SJCRH30 (cell line): ENCODE measurements at places on chromosomes 4 and X. TPM values are rescaled to one million over a fixed set of nuclear protein-coding genes. Genes with fewer than 3 reads are reported as not detected.
A peak's percentile ranks its signal among the peaks of the same experiment; 100 is the strongest.

GRCh38 chr4:124519196-124519595, 193.3 kb downstream of the ANKRD50 start:
- no peaks in the 10 kb centered on the region for H3K36me3 ChIP-seq
- no peak overlapping the region for H3K27ac ChIP-seq
- no peak overlapping the region for H3K4me3 ChIP-seq
- H3K27me3 ChIP-seq, result 0 out of 2 replicates have a peak, but pooled peaks cover 2% of the 10 kb centered on the region
- no peak for DNase-seq

DNA sequence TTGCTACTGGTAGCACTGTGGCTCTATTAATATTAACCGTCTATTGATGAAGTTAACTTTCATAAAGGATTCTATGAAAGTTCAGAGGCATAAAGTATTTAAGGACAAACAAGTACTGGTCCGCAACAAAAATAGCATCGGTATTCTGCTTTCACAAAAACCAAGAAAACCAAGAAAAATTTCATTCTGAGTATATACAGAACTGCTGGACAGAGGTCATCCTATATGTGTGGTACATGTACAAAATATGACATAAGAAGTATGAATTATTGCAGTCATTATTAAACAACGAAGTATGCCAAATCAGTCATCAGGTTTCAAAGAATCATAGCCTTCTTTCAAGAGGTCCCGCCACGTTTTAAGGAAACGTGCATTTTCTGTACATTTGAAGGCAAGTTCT, 2.4 kb downstream of the C4orf46 start:
- no peaks in the 10 kb centered on the region for H3K27me3 ChIP-seq
- no peak overlapping the region for H3K27ac ChIP-seq
- no peaks in the 10 kb centered on the region for H3K4me1 ChIP-seq
- H3K4me3 ChIP-seq, result no peak overlapping the region
- peaks cover 7% of the 10 kb centered on the region for H3K36me3 ChIP-seq

DNA sequence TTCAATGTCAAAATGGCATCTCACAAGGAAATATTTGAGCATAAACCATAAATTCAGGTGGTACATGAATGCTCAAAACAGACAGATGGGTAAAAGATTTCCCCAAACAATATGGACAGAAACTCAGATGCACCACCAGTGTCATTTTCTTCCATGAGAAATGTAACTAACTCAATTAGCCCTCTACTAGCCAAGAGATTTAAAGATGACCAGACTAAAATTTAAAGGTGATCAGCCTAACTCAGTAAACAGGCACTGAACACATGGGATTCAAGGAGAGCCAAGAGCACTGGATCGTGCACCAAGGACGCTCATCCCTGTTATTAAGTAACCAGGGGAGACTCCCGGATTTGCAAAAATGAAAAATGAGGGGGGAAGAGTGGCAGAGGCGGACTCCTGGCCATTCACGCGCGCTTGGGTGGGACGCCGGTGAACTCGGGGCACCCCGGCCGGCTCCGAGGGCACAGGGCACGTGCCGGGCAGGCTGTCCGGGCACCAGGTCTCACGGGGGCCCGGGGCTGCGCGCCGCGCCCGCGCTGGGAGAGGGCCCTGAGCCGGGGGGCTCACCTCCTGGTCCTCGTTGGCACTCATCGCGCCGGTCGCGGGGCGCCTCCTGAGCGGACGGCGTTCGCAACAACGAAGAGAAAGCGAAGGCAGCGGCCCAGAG, 490 bp downstream of the RWDD4 start:
- H3K27me3 ChIP-seq, result no peaks in the 10 kb centered on the region
- peak overlapping the region; percentile 78 for H3K27ac ChIP-seq
- peak; percentile 5 for DNase-seq
- peak overlapping the region; percentile 96 for H3K4me3 ChIP-seq

DNA sequence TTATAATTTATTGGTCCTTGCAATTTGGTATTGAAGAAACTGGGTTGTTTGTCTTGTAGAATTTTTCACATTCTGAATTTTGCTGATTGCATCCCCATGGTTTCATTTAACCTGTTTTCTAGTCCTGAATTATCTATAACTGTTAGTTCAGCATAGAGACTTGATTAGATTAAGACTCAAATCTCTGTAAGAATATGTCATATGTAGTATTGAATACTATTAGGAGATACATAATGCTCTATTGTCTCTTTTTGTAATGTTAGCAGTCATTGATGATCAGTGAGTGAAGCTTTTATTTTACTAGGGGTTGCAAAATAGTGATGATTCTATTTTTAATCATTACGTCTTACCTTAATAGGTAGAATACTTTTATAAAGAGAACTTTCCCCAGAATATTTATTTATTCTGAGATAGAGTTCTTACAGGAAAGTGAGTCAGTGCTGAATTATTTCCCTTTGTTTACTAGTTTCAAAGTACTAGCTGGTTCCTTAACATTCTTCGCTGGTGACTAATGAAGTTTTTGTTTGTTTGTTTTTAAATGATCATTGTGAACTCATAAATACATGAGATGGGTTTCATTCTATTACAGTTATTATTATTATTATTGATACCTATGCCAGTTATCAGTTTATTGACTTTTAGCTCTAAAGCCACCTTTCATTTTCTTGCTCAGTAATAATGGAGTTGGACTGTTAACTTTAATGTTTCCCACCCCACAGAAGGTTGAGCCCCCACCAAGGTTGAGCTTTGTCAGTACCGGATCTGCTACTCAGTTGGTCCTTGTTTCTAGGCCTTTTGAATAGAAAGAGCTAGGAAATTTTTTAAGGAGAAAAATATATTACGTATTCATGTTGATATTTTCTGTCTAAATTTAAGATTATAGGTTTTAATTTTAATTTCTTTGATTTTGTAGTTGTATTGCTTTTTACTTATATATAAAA, 102.3 kb downstream of the LARP1B start:
- no peaks in the 10 kb centered on the region for H3K4me1 ChIP-seq
- no peaks in the 10 kb centered on the region for H3K36me3 ChIP-seq
- H3K27ac ChIP-seq, result no peak overlapping the region

DNA sequence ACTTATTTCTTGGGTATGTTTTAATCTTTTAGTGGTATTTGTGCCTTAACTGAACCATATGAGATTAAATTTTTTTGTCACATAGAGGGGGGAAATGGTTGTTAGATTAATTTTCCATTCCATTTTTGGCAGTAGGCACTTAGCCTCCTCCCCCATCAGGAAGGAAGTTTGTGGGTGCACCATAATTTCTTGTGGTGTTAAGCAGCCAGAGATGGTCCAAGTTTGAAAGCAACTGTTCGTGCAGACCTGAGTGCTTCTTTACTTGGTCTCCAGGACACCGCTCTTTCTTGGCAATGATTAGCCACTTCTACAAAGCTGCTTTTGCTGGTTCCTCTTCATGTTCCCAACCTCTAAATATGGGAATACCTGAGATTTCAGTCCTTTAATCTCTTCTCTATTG, 92.7 kb upstream of the RPL34 start:
- peaks cover 22% of the 10 kb centered on the region for H3K4me1 ChIP-seq
- DNase-seq, result no peak
- H3K27ac ChIP-seq, result no peak overlapping the region
- H3K27me3 ChIP-seq, result no peaks in the 10 kb centered on the region
- H3K4me3 ChIP-seq, result no peak overlapping the region
- no peaks in the 10 kb centered on the region for H3K36me3 ChIP-seq

DNA sequence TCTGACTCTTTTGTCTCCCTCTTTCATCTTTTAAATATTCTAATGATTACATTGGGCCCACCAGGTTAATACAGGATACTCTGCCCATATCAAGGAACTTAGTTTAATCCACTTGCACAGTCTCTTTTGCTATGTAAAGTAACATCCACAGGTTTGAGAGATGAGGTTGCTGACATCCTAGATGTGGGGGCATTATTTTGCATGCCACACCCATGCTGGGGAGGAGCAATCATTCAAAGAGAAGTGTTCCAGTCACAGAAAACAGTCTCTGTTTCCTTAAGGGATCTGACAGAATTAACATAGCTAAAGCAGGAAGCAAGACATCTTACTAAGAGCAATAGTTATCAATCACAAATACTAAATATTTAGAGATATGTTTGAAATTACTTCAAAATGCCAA, 11.5 kb upstream of the TRAM1L1 start:
- no peaks in the 10 kb centered on the region for H3K36me3 ChIP-seq
- no peak overlapping the region for H3K4me3 ChIP-seq
- no peak for DNase-seq

Gene PCDH10
- total RNA-seq, result 0.51 and 0.63 TPM in 2 replicates

DNA sequence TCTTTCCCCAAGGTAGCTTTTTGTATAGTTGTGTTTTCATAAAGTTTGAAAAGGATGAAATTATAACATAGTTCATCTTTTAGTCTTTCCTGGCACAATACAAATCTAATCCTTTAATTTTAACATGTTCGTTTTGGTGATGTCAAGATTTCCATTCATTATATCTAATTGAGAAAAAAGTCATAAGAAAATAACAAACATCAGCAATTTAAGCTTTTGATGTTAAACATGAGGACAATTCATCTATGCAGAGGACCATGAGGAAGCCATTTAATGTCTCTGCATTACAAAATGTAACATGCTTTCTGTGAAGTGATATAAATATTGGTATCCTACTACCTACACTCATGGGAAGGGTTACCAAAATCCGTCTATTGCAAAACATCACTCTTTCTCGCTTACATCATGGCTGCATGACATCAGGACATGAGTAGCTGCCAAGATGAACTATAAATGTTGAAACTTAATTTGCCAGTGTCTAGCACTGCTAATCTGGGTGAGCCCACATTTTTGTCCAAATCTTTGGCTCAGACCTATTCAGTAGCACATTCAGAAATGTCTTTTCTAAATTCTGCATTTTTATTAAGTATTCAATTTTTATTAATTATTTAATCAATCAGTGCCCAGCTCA, 9.5 kb downstream of the EPGN start:
- H3K36me3 ChIP-seq, result no peaks in the 10 kb centered on the region
- H3K27me3 ChIP-seq, result no peaks in the 10 kb centered on the region
- no peak overlapping the region for H3K27ac ChIP-seq

DNA sequence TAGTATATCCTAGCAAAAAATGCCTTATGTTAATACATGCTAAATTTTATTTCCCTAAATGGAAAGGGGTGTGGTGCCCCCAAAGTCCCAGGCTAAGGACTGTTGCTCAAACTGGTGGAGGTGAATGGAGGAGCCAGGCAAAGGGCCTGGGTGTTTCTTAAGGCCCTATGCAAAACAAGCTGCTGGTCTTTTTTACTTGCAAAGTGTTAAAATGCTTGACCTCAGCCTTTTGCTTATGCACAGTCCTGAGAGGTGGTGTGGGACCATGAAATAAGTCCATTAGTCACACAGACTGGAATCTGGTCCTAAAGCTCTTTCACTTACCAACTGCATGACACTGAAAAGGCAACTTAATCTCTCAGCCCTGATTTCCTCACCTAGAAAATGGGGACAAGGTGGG, 223.5 kb upstream of the MBNL3 start:
- no peaks in the 10 kb centered on the region for H3K27me3 ChIP-seq
- H3K27ac ChIP-seq, result no peak overlapping the region
- H3K36me3 ChIP-seq, result no peaks in the 10 kb centered on the region
- H3K4me1 ChIP-seq, result peaks cover 17% of the 10 kb centered on the region

GRCh38 chr4:90198086-90198847, 71.1 kb downstream of the CCSER1 start:
- H3K36me3 ChIP-seq, result no peaks in the 10 kb centered on the region
- H3K4me3 ChIP-seq, result no peak overlapping the region
- DNase-seq, result peak; percentile 42

Gene PARM1
- total RNA-seq, result 119 and 128 TPM in 2 replicates

- H3K4me3 ChIP-seq, result no peak overlapping the region
- no peaks in the 10 kb centered on the region for H3K4me1 ChIP-seq
- no peaks in the 10 kb centered on the region for H3K27me3 ChIP-seq
These were observed 81.7 kb downstream of the RTL5 start for GRCh38 chrX:72050011-72050410.

GRCh38 chr4:31052519-31052918, 332.4 kb downstream of the PCDH7 start:
- H3K27me3 ChIP-seq, result no peaks in the 10 kb centered on the region
- no peak for DNase-seq
- no peak overlapping the region for H3K4me3 ChIP-seq
- no peak overlapping the region for H3K27ac ChIP-seq
- H3K36me3 ChIP-seq, result peaks cover 5% of the 10 kb centered on the region; the same call in 1 of the 2 replicates
- H3K4me1 ChIP-seq, result peaks cover 17% of the 10 kb centered on the region

DNA sequence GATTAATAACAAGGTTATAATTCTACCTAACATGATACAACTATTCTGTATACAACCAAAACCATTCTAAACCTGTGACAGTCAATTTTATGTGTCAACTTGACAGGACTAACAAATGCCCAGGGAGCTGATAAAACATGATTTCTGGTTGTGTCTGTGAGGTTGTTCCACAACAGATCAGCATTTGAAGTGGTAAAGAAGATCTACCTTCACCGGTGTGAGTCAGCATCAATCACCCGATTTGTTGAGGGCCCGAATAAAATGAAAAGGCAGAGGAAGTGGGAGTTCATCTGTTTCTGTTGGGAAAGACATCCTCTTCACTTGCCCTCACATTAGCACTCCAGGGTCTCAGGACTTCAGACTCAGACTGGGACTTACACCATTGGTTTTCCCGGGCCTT, 187.9 kb downstream of the MAB21L2 start:
- no peaks in the 10 kb centered on the region for H3K4me1 ChIP-seq
- H3K4me3 ChIP-seq, result no peak overlapping the region
- no peak overlapping the region for H3K27ac ChIP-seq
- H3K27me3 ChIP-seq, result no peaks in the 10 kb centered on the region
- no peak for DNase-seq

- no peaks in the 10 kb centered on the region for H3K27me3 ChIP-seq
- H3K4me3 ChIP-seq, result no peak overlapping the region
- no peaks in the 10 kb centered on the region for H3K4me1 ChIP-seq
- DNase-seq, result no peak
- no peak overlapping the region for H3K27ac ChIP-seq
These were observed 21.4 kb upstream of the SEL1L3 start for GRCh38 chr4:25884031-25884782.

Gene RENBP
- 0.18 TPM in 1 of 2 replicates, not detected in the other for total RNA-seq

GRCh38 chr4:88606832-88607231, 14.6 kb downstream of the HERC3 start:
- peaks cover under 1% of the 10 kb centered on the region; the same call in 1 of the 2 replicates for H3K4me1 ChIP-seq
- no peak overlapping the region for H3K27ac ChIP-seq
- H3K4me3 ChIP-seq, result no peak overlapping the region
- DNase-seq, result no peak
- no peaks in the 10 kb centered on the region for H3K27me3 ChIP-seq

GRCh38 chrX:66014556-66014955, 25.3 kb downstream of the VSIG4 start:
- no peak for DNase-seq
- no peaks in the 10 kb centered on the region for H3K27me3 ChIP-seq
- no peaks in the 10 kb centered on the region for H3K4me1 ChIP-seq
- H3K4me3 ChIP-seq, result no peak overlapping the region
- H3K27ac ChIP-seq, result no peak overlapping the region

DNA sequence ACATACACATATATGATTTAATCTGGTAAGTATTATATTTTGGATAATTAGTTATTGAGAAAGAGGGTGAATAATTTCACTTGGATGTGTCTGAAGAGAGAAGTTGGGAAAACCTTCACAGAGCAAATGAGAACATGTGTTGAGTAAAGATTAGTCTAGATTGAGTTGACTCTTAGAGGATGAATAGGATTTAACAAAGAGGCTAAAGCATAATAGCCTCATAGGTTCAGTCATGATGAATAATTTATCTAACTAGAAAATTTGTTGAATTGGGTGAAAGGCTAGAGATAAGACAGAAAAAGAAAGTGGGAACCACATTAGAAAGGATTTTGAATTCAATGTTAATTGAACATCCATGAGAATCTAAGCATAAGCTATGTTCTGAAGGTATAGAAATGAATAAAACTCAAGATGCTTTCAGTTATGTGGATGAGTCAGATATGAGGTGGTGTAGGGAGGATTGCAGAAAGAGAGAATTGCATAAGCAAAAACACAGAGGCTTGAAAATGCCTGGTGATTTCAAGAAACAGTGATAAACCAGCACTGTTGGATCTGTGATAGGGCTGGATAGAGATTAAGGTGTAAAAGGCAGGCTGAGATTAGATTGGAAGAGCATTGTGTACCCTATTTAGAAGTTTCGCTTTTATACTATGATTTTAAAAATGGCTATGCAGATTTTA, 207.6 kb upstream of the NR3C2 start:
- no peaks in the 10 kb centered on the region for H3K4me1 ChIP-seq
- H3K4me3 ChIP-seq, result no peak overlapping the region
- H3K27me3 ChIP-seq, result no peaks in the 10 kb centered on the region
